ENCODE measurements at places on chromosomes 6 and 20.

DNA sequence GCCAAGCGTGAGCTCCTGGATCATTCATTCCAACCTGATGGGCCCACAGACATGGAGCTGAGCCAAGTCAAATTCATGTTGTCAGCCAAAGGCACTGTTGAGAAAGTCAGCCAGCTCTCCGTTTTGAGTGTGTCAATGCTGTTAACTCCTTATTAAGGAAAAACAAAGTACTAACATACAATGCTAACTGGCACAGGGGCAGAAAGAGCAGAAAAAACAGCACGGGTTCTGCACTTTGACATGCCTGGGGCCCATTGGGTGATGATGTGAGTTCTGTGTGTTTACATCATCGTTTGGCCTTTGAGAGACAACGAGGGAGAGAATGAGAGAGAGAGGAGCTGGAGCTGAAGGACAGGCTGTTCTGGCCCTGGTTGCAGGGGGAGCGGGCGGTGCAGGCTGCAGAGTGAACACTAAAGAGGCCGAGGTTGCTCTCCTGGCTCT is 85.9 kb downstream of the SMOC2 start:
- peak; percentile 50 for DNase-seq

- no peak for DNase-seq
Measured at GRCh38 chr6:144667532-144668503, 382.7 kb downstream of the UTRN start.

GRCh38 chr6:25277857-25278256 is 1.3 kb upstream of the CARMIL1 start:
- no peak for DNase-seq

DNA sequence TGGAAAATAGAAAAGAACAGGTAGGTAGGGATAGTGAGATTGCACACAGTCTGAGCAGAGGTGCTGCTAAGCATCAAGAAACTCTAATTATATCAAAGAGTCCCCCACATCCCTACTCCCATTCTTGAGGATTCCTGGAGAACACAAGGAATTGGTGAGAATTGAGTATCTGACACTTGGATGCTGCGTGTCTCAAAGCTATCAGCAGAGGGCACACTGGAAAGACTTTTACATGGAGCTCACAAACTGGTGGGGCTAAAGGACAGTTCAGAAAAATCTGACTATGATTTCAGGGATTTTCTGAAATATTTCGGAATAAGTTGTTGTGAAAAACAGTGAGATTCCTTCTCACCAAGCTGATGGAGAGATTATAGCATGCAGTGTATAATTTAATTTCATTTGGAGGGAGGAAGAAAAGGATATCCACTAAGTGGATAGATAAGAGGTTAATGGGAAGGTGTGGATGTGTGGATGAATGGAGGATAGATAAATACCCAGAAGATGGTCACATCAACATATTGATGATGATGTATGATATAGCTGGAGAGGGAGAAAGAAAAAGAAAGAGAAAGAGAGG is 215.4 kb upstream of the DEFB112 start:
- no peak for DNase-seq

- no peak for DNase-seq
Measured at GRCh38 chr6:134416418-134417154, 98.7 kb upstream of the SGK1 start.

- no peak for DNase-seq
Measured at GRCh38 chr20:37142708-37143107, 36.4 kb upstream of the RPN2 start.

GRCh38 chr20:57661746-57662455 is 41.7 kb upstream of the ZBP1 start:
- DNase-seq = no peak

DNA sequence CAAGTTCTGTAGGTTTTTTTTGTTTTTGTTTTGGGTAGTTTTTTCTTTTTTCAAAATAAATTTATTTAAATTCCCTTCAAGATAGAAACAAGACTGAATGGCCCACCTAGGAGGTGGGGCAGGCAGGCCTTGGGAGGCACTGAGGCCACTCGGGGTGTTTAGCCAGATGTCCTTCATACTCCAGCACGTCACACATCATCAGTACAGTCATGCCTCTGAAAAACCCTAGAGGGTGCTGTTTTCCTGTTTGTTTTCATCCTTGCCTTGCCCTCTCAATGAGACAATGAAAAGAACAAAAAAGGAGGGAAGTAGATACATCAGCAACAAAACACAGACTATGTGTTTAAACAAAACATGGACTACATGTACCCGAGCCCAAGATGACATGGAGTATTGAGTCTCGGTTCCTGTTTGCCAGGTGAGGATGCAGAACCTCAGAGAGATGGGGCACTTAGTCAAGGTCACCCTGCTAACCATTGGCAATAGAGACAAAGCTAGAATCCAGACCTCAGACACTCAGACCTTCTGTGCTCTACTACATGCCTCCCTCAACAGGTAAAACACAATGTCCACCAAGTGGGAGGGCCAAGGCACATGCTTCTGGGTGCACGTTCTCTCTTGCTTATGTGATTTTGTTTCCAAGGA is 26.8 kb upstream of the CLIC5 start:
- DNase-seq = peak; percentile 32

DNA sequence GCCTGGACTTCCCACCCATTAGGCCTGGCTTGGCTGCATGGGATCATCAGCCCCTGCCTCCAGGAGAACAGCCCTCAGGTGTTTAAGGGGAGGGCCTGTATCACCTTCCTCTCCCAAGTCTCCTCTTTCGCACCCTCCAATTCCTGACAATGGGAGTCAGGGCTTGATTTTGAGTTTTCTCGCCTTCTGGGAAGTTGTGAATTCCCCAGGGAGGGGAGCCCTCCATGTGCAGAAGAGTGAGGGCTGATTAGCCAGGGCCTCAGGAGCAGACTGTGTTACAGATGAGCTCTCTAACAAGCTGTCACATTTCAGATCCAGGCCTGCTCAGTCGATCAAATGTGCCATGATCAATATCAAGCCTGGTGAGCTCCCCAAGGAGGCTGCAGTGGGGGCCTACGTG is 42.4 kb downstream of the CNBD2 start:
- no peak for DNase-seq

- no peak for DNase-seq
Measured at GRCh38 chr6:169880516-169880915, 129.1 kb downstream of the ERMARD start.

DNA sequence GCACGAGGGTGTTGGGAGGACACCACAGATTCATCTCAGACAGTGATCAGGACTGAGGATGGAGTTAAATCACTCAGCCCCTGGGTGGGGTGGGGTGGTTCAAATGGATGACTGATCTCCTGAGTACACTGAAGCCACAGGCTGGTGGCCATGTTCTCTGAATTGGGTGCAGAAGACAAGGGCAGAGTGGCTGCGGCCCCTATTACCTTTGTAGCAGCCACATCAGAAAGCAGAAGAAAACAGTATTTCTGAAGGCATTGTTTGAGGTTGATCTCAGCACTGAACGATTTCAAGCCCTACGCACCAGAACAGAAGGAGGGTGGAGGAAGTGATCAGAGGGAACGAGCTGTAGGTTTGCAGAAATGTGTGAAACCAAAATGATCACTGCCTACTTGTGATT is 71.6 kb downstream of the SH3BGRL2 start:
- DNase-seq = no peak

DNA sequence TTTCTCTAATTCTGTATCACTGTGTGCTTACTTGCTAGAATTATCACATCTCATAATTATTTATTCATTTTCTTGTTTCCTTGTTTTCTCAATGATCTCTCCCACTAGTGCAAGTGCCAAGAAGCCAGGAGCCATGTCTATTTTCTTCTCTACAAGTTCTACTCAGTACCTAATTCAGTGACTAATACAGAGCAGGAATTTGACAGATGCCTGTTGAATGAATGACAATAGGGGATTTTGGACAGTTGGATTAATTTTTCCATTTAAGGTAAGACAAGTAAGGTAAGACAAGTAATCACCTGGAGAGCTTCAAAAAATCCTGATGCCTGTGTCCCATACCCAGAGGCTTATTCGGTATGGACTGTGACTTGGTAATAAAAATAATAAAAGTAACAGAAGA is 81.0 kb downstream of the EDN1 start:
- DNase-seq = no peak

- DNase-seq = no peak
Measured at GRCh38 chr6:87572883-87573282, 16.9 kb downstream of the RARS2 start.

- DNase-seq = no peak
Measured at GRCh38 chr6:4615891-4616290, 160.3 kb upstream of the CDYL start.

DNA sequence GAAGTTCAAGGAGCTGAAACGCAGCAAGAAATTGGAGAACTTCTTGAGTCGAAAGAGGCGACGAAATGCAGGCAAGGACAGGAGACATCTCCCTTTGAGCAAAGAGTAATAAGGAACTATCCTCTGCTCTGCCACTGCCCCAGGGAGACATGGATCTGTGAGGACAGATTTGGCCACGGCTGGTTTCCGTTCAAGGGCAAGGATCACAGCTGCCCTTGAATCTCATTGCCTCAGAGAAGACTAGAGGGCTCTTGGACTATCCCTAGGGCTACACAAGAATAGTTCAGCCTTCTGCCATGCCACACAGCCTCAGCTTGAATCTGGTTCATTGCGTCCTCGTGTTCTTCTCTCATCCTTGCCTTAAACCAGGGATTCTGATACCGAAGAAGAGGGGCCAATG is 7.7 kb downstream of the RRP36 start:
- no peak for DNase-seq

DNA sequence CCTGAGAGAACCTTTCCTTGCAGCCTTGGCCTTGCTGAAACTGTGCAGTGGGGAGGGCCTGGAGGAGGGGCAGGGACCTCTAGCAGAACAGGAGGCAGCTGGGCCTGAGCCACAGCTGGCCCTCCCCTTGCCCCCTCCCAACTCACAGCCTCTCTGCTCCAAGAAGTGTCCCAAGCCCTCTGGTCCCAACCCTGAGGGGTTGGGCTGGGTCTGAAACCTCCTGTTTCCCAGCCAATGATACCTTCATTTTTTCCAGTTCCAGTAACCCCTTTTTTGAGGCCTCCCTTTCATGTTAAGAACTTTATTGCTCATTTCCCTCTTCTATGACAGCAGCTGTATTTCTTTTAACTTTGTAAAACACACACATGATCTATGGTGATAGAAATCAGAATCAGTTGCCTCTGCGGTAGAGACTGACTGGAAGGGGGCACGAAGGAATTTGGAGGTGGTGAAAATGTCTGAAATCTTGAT is 17.9 kb upstream of the ARMC12 start:
- DNase-seq = no peak

DNA sequence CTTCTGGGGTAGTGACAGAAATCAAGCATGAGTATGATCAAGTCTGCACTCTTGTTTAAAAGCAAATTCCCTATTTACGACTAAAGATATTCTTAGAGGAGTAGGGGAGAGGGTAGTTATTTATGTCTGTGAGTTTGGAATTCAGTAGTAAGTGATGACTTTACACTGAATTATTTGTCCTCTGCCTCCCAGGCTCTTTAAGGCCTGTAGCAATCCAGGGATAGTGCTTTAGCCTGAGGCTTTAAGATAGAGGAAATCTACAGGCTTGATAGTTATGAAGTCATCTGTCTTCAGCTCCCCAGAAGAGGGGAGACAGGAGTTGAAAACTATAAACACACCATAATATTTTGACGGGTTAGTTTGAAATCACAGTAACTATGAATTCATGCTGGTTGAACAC is 664.5 kb downstream of the EPM2A start:
- no peak for DNase-seq

DNA sequence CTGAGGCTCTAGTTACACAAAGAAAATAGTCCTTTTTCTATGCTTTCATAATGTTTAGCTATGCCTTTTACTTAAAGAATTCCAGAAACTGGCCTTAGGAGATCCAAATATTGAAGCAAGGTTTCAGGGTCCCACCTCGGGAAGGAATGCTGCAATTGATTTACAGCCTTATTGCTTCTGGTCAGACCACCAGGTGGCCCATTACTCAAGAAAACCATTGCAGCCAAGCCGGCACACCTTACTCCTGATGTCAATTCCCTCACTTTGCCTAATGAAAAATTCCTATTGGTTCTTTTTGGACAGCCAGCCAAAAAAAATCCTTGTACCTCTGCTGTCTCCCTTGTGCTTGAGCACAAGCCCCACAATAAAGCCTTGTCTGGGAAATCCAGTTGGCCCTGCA is 173.9 kb downstream of the LMBRD1 start:
- DNase-seq = no peak

GRCh38 chr20:1012359-1013168 is 10.5 kb upstream of the RSPO4 start:
- no peak for DNase-seq

DNA sequence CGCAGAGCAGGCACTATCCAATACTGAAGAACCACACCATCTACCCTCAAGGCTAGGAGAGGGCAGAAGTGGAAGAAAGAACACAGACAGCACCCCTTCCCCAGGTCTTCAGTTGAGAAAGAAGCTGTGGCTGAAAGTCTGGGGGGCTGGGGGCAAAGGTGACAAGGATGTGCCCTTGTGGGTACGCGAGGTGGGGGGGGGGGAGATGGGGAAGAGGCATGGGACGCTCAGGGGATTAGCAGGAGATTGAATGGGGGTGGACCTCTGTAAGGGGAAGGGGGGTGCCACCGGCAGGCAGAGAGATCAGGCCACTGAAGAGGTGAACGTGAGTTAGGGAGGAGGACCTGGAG is 1.1 kb downstream of the B4GALT5 start:
- no peak for DNase-seq

DNA sequence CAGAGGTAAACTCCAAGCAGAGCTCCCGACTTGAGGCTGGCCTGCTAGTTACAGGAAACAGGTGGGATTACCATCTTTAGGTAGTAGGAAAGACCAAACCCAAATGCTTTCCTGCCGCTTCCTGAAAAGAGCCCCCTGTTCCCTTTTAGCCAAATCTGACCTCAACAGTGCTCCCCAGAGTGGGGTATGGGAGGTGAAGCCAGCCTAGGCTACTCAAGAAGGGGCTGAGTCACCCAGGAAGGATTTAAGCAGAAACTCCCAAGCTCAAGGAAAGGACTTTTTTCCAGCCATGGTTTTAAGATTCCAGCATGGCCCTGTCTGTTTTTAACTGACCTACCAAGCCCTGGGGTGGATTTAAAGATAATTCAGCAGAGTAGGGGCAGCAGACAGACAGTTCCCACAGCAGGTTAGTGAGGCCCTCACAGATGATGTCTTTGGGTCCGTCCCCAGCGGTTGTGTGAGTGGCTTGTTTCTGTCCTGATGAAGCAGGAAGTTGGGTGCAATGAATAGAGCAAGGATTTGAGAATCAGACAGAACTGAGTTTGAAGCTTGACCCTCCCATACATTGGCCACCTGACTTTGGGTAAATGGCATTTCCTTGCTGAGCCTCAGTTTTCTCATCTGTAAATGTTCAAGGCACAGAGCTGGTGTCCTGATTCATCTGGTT is 76.9 kb upstream of the MAFB start:
- no peak for DNase-seq

GRCh38 chr6:12208190-12208589 is 82.0 kb upstream of the EDN1 start:
- DNase-seq = no peak

DNA sequence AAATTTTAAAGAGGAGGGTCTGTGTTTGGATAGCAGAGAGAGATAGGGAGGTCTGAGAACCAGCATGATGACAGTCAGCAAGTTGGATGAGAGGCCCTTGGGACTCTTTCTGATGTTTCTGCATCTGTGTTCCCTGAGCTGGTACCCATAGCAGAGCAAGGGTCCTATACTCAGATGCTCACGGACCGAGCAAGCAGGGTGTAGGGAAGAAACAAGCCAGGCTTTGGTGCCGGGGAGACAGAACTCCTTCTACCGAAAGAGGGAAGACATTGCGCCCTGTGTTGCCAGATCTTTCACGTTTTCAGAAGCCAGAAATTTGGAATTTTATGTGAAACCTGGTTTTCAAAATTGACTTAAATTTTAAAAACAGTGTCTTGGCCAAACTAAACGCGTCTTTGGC is 34.6 kb downstream of the NEDD9 start:
- DNase-seq = no peak

- DNase-seq = no peak
Measured at GRCh38 chr6:161226009-161226964, 47.6 kb downstream of the AGPAT4 start.
